ENCODE measurements at places on chromosomes 13 and 19.

- DNase-seq = no peak
These were observed 27.1 kb upstream of the LATS2 start for GRCh38 chr13:21088534-21088933.

DNA sequence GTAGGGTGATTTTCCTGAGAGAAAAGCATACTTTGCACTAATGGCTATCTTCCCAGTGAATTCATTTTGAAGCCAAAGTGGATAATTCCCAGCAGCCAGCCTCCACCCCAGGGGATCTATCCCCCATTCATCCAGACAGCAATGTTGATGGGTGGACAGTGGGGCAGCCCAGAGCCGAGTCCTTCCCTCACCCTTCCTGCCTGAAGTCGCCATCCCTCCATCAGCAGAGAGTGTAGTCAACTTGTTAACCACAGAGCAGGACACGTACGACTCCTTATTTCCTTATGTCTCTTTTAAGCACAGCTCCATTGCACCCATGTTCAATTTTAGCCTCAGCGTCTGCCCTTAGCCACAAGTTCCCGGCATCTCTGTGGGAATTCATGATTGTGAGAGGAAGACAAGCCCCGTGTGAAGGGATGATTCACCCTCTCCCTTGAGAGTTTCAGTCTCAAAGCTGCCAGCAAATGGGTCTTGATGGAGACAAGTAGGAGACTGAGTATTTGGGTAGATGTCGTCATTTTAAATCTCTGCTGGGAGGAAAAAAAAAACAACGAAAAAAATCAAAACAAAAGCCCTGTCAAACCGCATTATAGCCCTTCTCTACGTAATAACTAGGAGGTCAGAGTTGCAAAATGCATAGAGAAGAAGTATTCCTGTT, 58.3 kb upstream of the MEDAG start:
- DNase-seq = peak; percentile 99

DNA sequence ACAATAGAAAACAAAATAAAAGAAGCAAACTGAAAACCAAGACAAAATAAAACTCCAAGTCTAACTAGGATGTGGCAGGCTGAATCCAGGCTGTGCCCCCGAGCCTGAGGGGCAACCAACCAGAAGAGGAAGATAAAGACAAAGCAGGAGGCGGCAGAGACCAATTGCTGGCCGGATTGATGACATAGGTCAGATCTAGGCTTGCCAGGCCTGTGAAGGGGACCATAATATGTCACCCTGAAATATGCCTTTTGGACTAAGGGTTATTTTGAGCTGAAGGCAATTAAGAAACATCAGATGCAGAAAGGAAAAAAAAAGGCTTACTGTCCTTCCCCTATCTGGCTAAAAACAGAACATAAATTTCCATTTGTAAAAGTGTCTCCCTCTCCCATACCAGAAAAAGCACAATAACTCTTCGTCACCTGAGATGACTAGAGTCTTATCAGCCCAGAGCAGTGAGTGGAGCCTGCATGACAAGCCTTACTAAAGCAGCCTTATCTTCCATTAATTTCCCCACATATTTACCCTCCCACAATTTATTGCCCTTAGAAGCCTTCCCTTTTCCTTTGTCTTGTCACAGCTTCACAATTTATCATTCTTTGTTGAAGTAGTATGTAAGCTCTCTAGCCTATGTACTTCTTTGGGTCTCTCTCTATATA, 22.8 kb downstream of the ATP8A2 start:
- no peak for DNase-seq

DNA sequence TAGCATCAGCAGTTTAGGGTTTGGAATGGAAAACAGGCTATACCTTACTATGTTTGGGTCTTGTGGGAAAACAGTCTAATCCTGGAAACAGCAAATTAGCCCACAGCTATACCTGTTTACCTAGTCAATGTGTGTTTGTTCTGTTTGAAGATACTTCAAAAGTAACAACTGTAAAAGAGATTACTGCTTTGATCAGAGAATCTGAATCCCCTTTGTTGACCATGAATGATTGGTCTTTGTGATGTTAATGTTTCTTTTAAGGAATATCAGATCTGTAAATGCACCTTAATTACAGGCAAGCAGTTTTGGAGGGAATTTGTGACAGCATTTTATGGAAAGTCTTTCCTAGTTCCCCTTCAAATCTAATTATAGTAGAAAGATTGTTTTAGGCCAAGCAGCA, 20.7 kb upstream of the KLF5 start:
- no peak for DNase-seq

DNA sequence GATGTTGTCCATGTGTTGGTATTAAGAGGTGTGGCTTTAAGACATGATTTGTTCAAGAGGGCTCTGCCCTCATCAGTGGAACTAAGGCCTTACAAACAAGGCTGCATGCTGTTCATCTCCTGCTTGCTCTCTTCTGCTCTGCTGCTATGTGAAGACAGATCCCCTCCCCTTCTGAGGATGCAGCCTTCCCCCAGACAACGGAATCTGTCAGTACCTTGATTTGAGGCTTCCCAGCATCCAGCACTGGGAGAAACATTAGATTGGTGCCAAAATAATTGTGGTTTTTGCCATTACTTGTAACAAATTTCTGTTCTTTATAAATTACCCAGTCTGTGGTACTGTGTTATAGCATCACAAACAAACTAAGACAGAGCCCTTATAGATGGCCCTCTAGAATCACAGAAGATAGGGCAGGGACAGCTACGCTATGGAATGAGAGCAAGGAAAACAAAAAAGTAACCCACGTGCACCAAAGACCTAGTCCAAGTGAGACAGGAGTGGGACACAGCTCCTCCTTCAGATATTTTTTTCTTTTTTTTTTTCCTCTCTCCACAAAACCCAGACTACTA, 151.5 kb upstream of the RXFP2 start:
- DNase-seq = no peak

DNA sequence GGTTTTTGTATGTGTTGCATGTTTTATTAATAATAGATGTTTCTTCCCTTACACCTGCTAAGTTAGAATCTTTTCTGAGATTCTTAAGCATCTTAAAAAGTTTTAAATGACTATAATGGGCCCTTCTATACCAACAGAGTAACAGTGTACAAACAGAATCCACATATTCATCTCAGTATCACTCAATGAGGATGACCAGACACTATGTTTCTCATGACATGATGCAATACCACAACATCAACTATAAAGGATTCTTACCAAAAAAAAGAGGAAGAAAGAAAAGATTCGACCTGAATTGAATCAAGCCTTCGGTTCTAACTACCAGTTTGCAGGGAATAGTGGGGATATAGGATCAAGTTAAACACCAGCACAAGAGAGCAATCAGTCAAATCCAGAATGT, 56.5 kb downstream of the INTS6 start:
- DNase-seq = no peak

DNA sequence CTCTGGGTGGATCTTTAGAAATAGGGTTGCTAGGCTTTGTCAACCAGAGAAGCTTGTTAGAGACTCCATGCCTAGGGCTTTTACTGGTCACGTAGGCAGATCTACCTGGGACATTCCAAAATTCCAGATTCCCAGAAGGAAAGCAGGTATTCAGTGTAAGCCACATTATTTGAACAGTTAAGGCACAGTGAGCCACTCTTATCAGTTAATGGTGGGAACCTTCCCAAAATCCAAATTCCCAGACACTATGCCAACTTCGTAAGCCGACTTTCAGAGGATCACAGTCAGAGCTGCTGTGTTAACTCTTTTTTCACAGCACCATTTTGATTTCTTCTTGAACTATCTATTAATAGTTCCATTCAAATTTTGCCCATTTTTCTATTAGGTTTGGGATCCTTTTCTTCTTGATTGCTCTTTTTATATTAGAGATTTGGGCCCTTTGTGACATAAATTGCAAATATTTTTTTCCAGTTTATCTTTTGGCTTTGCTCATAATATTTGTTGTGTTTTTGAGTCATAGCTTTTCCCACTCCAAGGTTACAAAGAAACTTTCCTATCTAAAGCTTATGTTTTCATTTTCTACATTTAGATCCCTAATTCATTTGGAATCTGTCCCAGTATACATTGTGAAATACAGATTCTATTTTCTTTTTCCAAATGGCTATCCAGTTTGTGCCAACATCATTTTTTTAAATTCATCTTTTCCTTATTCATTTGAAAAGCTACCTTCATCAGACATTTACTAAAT, 77.3 kb downstream of the DHRS12 start:
- no peak for DNase-seq

GRCh38 chr19:45250216-45250831, 747 bp upstream of the MARK4 start:
- DNase-seq = no peak

DNA sequence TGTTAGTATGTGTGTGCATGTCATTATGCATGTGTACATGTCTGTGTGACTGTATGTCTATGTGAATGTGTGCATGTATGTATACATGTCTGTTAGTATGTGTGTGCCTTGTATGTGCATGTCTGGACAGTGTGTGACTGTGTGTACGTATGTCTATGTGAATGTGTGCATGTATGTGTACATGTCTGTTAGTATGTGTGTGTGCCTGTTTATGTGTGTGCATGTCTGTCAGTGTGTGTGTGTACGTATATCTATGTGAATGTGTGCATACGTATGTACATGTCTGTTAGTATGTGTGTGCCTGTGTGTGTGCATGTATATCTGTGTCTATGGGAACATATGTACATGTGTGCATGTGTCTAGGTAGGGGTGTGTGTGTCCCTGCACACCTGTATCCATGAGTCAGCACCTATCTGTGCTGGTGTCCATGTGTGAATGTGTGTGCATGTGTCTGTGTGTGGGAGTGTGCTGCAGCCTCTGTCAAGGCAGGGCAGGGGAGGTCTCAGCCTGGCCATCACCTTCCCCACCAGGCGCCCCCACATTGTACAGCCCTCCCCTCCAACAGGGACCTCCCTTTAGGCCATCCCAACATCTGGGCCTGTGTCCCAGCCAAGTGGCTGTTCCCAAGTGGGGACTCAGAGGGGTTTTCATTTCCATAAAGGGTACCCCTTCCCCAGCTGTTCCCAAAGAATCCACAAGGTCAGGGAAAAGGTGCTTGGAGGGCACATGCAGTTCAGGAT, 4.4 kb downstream of the GAS6 start:
- no peak for DNase-seq

DNA sequence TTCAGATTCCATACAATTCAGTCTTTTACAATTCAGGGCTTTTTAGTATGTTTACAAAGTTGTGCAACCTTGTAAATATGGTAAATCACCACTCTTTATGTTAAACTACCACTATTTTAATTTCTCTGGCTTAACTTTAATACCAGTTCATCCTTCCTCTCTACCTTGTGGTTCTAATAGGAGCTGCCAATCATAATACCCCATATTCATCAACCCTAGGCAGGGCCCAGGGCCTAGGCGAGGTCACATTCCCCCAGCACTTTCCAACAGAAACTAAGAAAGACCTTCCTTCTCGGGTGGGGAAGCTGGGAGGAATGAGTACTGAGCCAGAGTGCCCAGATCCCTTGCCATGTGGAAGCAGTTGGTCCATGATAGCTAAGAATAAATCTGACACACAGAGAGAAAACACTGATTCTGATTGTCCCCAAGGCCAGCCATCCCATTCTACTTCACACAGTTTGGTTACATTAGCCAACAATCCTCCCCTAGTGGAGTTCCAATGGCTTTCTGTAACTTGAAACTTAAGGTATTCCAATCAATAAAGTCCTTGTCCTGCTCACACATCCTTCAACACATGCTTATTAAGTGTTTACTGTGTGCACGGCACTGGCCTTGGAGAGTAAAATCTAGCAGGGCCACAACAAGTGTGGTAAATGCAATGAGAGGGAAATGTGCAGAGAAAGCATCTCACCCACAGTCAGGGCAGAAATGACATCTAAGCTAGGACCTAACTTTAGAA, 76.8 kb downstream of the NUFIP1 start:
- no peak for DNase-seq

DNA sequence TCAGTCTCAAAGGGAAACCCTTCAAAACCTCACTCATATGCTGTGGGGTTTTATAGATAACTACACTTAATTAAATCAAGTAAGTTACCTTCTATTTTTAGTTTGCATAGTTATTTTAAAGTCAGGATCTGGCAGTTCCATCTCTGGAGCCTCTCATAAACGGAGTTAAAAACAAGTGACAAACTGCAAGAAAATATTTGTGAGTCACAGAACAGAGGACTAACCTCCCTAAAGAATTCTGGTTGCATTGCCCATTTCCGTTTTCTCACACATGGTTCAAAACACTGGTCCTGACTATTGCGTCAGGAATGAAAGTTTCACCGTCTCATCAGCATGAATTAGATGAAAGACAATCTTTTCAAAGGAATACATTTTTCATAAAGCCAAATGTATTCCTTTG, 10.6 kb downstream of the RXFP2 start:
- DNase-seq = peak; percentile 91

DNA sequence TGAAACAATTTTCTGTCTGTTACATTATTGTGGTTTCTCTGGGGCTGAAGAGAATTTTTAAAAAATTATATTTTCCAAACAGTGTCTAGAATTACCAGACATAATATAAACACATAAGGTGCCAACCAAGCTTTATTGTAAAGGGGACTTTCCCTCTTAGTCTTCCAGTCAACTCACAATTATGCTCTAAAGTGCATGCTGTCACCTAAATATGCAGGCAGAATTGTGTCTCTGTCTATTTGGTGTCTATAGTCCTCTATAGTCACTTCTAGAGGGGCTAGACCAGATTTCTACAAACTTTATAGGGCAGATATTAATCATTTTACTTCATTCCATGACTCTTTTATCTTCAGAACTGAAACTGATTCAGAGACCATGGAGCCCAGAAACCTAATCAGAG, 12.8 kb downstream of the ZNF254 start:
- no peak for DNase-seq

- DNase-seq = peak; percentile 14
These were observed 73.0 kb upstream of the MAB21L1 start for GRCh38 chr13:35549481-35549880.

GRCh38 chr13:35720290-35720689, 243.8 kb upstream of the MAB21L1 start:
- no peak for DNase-seq

DNA sequence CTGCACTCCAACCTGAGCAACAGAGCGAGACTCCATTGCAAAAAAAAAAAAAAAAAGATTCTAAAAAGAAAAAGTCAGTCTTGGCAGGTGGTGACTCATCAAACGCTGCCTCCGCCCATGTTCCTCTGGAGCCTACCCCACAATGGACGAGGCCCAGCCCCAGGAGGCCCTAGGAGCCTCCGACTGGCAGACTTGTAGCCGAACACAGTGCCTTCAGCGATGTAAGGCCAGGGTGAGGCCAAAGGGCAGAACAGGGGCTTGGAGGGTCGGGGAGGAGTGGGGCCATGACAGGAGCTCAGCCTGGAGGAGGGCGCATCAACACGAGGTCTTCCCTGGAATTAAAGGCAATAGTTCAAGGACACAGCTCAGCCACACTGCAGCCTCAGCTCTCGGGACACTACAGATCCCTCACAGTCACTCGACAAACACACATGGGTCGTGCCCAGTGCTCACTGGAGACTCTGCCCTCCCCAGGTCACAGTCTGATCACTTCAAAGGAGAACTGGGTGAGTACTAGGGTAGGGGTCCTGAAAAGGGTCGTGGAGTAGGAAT, 5.1 kb downstream of the USE1 start:
- DNase-seq = peak; percentile 36

GRCh38 chr13:26017932-26018665, 33.7 kb downstream of the SHISA2 start:
- DNase-seq = no peak

DNA sequence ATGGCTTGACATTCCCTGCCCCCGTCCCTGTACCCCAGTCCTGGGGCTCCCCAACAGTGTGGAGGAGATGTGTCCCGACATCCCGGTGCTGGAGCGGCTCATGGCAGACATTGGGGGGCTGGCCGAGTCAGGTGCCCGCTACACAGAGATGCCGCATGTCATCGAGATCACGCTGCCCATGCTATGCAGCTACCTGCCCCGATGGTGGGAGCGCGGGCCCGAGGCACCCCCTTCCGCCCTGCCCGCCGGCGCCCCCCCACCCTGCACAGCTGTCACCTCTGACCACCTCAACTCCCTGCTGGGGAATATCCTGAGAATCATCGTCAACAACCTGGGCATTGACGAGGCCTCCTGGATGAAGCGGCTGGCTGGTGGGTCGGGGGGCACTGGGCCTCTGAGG, 83.8 kb downstream of the RYR1 start:
- DNase-seq = no peak
